Dermis microvascular lymphatic vessel endothelial cell (primary cell): ENCODE measurements at places on chromosomes 7 and 10.

DNA sequence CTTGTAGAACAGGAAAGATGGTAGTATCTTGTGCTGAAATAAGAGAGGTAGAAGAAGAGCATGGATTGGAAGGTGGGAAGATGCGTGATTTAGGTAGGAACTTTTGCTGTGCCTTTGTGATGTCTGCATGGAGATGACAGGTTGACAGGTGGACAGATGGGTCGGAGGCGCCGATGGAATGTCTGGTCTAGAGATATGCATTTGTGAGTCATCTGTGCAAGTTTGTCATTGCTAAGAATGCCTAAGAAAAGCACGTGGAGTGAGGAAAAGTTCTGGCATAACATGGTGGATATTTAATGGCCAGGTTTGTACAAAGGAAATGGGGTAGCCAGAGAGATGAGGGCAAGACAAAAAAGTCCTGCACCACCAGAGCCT lies 76.0 kb upstream of the ARMC3 start:
- DNase-seq = no peak

- DNase-seq = peak; percentile 54
Observed at GRCh38 chr7:157276731-157277562, 59.9 kb upstream of the DNAJB6 start.

DNA sequence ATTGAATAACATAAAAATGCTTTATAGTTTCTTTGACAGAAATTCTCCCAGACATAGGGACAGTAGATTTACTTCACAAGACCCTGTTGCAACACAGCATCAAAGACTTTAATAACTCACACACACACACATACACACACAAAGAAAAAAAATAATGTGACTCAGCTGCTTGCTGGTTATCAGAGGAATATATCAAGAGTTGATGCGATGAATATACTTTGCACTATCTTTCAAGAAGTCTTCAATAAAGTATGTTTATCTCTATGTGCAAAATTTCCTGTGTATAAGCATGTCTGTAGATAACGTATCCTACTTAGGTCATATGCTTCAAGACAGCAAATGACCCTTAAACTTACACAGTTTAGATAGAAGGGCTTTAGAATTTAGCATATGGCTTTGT lies 243.1 kb downstream of the ARL4A start:
- no peak for DNase-seq

DNA sequence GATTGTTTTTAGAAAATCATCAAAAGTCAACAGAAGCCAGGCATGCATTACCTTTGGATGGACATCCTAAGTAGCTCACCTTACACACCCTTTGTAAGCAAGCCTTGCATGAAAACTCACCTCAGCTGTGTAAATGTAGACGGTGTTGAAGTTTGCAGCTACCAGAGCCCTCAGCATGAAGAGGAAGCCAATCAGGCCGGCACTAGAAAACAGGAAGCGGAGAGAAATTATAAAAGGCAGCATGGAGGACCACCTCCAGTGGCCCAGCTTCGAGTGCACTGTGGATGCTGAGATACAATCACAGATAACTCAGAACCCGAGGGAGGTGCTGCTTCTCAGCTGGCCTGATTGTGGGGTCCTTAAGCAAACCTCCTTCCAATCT lies 75.3 kb downstream of the SVOPL start:
- DNase-seq = no peak

DNA sequence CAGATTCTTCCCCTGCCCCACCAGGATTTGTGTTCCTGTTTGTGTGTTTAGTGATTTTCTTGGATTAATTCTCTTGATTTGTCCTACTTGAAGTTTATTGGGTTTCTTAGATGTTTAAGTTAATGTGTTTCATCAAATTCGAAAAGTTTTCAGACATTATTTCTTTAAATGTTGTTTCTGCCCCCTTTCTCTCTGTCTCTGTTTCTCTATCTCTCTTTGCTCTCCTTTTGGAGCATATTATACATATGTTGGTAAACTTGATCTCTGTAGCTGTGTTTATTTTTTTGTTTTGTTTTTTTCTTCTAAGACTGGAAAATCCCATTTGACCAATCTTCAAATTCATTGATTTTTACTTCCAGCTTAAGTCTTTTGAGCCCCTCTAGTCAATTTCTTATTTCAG lies 115.6 kb downstream of the ZNF277 start:
- DNase-seq = no peak

GRCh38 chr7:136064081-136064480 lies 86.9 kb upstream of the MTPN start:
- DNase-seq = no peak

DNA sequence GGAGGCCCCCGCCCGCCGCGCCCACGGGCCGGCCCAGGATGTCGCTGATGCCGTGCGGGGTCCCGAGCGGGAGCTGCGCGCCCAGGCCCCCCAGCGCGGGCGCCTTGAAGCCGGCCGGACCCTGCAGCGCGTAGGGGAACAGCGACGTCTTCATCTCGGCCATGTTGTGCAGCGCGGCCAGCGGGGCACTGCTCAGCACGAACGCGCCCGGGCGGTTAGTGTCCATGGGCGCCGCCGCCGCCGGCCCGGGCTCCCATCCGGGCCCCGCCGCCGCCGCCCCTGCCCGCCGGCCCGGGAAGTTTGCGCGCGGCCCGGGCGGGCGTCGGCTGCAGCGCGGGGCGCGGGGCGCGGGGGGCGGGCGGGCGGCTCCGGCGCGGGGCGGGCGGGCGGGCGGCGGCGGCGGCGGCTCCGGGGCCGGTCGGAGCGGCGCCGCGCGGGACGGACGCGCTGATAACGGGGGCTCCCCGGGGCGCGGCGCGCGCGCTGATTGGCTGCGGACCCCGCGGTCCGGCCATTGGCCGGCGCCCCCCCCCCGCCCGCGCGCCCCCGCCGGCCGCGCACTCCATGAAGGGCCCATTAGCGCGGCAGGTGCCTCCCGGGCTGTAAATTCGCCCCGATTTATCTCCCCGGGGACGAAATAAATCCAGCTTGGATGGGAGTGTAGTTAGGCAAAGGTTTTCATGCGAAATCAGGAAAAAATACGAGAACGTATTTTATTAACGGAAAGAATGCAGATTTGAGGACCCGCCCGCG lies at the start of gene NKX6-2:
NKX6-2 (minus strand) TSS at position 425 of the 753 bp plus-strand sequence; CDS start at position 226, 199 bp downstream.
- DNase-seq = no peak

- DNase-seq = no peak
Observed at GRCh38 chr10:12625393-12626023, 276.2 kb downstream of the CAMK1D start.

DNA sequence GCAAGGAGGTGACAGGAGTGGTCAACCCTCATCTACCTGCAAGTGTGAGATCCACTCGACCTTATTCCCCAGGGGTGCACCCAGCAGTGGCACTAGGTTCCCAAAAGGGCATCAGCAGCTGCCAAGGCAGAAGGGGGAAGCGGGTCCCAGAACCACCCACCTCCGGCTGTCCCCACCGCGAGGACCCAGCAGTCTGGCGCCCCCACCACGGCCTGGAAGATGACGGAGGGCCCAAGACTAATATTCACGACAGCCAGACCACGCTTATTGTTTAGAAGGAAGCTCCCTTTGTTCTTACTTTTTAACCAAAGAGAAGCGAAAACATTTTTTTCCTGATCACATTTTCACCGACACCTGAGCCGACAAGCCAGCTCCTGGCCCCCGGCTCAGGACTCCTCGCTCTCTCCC lies 3.6 kb upstream of the EVX1 start:
- no peak for DNase-seq

- DNase-seq = no peak
Observed at GRCh38 chr10:132394201-132394811, 2.7 kb upstream of the PWWP2B start.

GRCh38 chr10:74072503-74072902 lies 74.6 kb downstream of the VCL start:
- DNase-seq = peak; percentile 32

DNA sequence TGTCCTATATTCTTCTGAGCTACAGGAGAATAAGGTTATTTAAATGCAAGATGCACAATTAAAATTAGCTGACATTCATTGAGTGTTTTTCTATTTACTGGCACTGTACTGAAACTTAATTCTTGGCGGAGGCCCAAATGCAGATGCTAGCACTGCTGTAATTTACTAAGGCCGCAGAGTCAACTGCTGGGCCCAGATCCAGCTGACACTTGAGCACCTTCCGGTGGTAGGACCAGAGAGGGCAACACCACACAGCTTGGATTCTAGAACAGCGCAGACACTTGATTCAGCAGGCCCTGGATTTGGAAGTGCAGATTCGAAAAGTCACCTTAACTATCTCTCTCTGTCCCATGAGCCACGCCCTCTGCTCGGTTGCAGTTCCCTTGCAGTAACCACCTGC lies 228.6 kb upstream of the TMEM72 start:
- DNase-seq = no peak
